Heart left ventricle (tissue), 16 donors: ENCODE measurements at places on chromosomes 3 and 15. TPM values are rescaled to one million over a fixed set of nuclear protein-coding genes. Genes with fewer than 3 reads are reported as not detected.

Gene MSL2
- 24.8 TPM for total RNA-seq

DNA sequence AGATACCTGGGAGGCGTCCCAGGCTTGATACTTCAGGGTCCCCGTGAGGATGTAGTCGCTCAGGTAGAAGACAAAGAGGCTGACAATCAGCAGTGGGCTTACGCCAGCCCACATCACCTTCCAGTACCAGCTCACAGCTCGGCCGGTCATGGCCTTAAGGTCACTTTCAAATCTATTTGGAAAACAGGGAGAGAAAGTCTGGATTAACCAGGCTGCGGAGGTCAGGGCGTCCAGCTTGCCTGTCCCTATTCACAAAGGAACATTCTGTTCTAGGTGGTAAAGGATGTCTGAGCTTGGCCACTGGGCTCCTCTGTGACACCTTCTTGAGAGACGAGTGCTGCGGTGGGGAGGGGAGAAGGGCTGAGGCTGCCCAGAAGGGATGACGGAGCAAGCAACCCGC is 36.5 kb downstream of the SLC6A20 start:
- DNase-seq, result no peak

DNA sequence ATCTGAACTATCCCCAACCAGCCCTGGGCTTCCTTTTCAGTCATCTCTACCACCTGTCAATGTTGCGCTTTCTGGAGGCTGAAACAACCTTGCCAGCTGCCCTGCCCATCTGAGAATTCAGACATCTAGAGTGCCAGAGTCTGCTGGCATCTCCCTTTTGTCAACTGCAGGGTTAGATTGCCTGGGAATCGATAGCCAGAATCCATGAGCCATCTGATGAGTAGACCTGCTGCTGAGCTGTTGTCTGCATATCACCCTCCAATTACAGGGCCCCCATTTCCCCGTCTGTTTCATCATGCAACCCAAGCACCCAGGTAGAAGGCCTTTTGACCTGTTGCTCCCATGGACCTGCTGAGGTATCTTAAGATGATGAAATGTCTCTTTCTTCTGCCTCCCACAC is 280.1 kb downstream of the EPHB1 start:
- no peak for DNase-seq

Gene NOP10
- 151 TPM for total RNA-seq

DNA sequence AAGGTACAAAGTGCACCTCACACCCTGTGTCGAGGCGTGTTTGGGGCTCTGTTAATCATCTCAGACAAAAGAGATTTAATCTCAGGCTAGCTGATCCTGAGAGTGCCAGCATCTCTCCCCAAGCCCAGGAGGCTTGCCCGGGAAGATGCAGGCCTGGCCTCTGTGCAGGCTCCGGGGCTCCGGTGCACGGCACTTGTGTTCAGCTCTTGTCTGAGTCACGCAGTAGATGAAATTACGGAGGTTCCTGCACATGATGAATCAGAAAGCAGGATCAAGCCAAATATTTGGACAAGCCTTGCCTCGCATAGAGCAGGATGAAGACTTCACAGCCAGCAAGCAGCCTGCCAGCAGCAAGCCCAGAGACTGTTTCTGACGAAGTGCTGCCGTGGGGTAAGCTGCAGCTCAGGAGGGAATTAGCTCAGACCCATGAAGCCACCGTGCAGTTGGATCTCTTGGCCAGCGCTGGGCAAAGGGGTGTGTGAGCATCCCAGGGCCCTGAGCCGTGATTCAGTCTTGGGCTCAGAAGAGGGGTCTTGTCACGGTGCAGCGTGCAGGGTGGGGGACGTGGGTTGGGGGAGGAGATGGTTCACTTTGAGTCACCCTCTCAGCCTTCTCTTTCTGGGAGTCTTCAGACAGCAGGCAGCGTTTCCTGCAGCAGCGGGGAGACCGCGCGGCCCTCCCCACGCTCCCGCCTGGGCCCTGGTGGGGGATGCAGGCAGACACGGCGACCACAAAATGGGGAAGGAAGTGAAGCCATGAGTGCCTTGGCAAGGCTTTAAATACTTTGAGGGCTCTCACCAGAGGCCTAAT is 89.2 kb upstream of the MEF2A start:
- DNase-seq, result peak; percentile 83

Gene TUSC7
- not detected for total RNA-seq

DNA sequence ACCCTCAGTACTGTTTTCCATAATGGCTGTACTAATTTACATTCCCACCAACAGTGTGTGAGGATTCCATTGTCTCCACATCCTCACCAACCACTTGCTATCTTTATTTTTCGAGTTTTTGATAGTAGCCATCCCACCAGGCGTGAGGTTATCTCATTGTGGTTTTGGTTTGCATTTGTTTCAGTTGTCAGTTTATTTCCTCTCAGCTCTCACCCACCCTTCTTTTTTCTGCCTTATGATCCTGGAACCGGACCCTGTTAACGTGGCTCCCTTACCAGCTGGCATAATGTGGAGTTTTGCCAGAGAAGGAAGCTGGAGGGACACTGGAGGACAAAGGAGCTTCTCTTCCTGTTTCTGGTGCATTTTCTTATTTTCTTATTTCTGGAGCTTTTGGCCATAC is 25.1 kb upstream of the SH3GL3 start:
- DNase-seq, result no peak

Gene CEP63
- 31.2 TPM for total RNA-seq

DNA sequence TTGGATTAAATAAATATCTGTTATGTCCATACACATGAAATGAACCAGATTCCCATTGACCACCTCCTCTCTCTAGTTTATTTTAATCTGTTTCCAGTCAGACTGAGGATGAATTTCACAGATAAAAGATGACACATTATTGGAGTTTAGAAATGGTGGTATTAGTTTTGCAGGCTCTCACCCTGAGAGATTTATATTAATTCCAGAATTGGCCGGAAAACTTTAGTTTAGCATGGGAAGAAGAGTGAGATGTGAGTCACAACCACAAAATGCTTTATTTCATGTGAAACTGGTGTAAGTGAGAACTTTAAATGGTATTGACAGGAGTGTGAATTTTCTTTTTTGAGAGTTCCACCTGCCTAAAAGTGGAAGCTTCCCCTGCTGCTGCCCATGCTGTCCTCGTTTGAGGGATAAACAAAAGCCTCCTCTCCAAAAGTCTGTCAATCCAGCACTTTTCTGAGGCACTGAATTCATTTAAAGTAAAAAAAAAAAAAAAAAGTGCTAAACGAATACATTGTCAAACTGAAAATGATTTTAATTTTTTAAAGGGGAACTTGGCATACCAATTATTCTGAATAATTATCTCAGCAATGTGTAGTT is 65.1 kb upstream of the EPHA3 start:
- no peak for DNase-seq

DNA sequence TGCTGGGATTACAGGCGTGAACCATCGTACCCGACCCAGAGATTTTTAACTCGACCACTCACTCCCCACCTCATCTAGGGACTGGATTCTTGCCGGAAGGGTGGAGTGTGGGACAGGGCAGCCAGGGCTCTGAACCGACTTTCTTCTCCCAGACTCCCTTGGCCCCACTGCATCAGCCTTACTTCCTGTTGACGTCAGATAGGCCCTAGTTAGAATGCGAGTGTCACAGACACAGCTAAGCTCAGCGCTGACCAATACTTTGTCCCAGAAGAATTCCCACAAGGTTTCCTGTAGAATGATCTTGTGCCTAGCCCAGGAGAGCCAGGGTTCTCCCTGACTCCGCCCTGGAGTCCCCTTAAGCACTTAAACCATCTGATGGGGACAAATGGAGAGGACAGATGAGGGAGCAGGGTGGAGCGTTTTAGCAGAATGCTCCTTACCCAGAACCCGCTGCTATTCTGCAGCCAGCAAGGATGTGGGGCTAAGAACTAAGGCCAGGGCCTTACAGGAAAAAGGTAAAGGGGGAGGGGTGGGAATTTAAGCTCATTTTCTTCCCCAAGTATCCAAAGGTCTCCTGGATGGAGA is 5.8 kb upstream of the TUSC2 start:
- DNase-seq, result peak; percentile 66
